ENCODE measurements at places on chromosomes 11 and 22. TPM values are rescaled to one million over a fixed set of nuclear protein-coding genes. Genes with fewer than 3 reads are reported as not detected.

TTC36 gene
- total RNA-seq: 0.86 TPM

- DNase-seq: no peak
Observed at GRCh38 chr11:117929142-117929915, at the start of gene TMPRSS13. Gene TMPRSS13 (minus strand): TSS chr11:117929402. CDS start chr11:117929307, 95 bp downstream.

DNA sequence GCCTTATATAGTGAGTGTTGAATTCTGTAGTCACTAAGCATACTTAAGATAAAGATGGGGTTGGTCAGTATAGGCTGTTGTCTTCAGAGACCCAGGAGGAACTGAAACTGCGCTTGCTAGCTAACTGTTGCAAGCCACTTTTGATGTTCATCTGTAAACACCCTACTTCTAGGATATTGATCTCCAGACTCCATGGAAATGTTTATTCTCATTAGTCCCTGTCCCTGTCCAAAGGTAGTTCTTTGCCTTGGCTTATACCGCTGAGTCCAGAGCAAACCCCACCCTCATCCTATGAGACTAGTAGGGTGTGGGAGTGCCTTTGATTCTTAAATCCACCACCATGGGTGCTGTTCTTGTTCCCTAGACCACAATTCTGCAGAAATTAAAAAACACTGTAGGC lies 36.4 kb downstream of the DEPDC5 start:
- DNase-seq: no peak

DNA sequence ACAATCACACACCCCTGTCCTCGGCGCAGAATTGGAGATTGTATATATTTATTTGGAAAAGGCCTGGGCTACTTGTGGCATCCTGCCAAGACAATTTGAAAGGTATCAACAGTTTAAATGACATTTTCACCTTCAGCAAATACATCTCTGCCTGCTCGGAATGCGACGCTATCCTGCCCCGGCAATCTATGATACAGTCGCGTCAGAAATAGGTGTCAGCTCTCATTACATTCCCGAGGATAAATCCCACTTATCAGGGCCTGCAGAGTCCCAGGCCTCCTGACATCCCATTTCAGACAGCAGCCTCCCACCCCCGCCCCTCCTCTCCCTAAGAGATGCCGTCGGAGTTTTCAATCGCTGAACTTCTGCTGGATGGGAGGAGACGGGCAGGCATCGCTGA lies 114.7 kb downstream of the BRD1 start:
- DNase-seq: no peak

DNA sequence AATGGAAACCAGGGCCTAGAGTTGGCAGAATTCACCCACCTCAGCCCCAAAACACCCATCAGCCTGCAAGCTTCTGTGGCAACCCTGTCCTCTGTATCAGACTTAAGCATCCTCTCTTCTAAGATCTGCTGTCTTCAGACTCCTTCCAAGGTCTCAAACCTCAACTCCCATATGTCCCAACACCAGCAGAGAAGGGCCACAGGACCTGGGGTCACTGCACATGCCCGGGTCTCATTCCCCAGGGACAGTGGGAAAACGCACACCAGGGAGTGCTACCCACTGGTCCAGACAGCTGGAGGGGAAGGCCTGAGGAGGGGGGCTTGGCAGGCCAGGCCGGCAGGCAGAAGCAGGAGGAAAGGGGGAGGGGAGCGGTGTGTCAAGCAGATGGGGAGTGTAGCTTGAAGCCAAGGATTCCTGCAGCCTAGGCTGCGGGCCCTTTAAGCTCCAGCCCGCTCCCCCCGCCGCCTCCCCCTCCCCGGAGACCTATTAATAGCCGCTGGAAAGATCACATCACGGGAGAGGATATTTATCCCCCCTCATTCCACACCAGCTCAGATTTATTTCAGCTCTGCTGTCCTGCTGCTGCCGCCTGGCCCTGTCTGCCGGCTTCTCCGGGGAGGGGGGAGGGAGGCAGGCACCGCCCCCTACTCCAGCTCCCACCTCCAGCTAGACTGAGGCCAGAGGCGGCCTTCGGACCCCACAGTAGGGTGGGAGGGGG lies 16.7 kb downstream of the BCL9L start:
- DNase-seq: peak; percentile 92

SYVN1 gene
- total RNA-seq: 57.1 TPM

DNA sequence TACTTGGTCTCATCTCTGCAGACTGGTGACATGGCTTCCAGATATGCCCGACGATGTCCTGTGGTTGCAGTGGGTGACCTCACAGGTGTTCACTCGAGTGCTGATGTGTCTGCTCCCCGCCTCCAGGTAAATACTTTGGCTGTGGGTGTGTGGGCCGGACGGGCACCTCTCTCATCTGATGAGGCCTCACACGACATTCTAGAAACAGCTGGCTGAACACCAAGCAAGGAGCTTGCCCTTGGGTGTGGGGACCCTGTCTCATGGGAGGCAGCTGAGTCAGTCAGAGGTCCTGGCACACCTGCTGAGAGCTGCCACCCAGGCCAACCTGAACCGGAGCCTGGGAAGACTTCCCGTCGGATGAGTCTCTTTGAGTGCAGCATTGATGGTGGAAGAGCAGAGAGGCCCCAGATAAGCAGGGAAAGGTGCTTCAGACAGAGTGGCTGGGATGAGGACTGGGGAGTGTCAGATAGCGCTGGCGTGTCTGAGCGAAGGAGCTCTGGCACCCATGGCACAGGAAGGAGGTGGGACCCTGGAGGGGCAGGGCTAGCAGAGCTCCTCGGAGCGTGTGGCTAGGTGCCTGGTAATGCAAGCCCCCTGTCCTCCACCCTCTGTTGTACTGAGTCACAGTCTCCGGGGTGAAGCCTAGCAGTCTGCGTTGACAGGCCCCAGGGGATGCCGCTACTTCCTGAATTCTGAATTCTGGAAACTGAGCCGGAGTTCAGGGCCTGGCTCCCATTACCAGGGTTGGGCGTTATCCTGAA lies 10.4 kb upstream of the SAMM50 start:
- no peak for DNase-seq

NXPE4 gene
- not detected for total RNA-seq

DNA sequence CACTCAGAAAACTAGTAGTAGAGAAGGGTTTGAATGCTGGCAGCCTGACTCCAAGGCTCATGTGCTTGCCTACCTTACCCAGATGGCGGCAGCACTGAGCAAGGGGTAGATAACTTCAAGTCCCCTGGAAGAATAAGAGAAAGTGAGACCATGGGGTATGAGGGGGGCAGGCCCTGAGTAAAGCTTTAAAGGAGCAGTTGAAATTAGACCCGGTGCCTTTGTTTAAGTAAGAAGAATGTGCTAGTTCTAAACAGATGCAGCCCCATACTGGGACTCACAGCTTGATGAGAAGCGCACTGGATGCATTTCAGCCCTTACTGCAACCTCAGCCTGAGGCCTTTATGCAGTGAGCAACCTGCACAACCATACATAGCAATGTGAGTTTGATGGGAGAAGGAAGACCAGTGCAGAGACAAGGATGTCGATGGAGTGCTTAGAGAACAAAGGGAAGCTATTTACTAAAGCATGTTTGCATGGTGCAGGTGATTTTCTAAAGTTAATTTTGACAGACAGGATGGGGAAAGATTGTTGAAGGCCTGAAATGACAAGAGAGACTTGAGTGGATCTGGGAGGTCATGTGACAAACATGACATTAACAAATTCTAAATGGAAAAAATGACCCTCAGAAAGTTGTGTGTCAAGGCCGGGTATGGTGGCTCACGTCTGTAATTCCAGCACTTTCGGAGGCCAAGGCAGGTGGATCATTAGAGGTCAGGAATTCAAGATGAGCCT lies 27.1 kb upstream of the TMA7B start:
- no peak for DNase-seq

DNA sequence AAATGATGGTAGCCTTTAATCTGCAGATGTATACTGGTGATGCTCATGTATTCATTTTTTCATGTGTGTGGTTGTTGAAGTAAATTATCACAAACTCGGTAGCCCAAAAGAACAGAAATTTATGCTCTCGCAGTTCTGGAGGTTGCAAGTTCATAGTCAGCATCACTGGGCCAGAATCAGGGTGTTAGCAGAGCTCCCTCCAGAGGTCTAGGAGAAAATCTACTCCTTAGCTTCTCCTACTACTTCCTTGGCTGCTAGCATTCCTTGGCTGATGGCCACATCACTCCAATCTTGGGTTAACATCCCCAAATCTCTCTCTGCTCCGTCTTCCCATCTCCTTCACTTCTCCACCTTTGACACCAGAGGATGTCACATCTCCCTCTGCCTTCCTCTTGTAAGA lies 45.3 kb upstream of the GALNT18 start:
- no peak for DNase-seq

BIK gene
- not detected for total RNA-seq

ZNF215 gene
- total RNA-seq: 2.7 TPM

GRCh38 chr22:49963647-49964026 lies 3.1 kb downstream of the PIM3 start:
- no peak for DNase-seq

DNA sequence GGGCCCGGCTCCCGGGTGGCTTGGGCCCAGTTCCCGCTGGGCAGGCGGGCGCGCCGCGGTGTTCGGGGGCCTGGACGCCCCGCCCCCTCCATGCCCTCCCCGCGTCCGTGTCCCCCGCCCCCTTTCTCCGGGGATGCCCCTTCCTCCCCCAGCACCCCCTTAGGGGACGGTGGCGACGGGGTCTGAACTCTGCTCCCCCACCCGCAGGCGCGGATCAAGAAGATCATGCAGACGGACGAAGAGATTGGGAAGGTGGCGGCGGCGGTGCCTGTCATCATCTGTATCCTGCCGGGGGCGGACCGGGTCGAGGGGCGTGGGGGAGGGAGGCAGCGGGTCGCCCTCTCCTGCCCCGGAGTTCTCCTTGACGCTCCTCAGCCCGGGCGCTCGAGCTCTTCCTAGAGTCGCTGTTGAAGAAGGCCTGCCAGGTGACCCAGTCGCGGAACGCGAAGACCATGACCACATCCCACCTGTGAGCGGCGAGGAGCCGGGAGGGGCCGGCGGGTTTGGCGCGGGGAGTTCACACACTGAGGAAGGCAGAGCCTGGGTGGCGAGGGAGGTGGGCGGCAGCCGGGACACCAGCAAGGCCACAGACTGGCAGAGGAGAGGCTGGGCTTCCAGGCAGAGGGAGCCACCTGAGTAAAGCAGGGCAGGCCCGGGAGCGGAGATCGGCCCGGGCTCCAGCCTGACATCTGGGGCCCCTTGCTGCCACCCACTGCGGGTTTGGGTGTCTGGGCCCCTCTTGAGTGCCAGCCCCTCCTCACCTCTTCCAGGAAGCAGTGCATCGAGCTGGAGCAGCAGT lies 546 bp downstream of the DRAP1 start:
- DNase-seq: no peak

- DNase-seq: no peak
Observed at GRCh38 chr22:29205252-29205593, 473 bp upstream of the EMID1 start.

GRCh38 chr22:26707581-26707980 lies 50.2 kb downstream of the MIAT start:
- DNase-seq: no peak

ALDH3B2 gene
- not detected for total RNA-seq

- DNase-seq: no peak
Observed at GRCh38 chr11:92735039-92735438, 234.4 kb upstream of the MTNR1B start.

GRCh38 chr22:19674929-19675253 lies 39.4 kb upstream of the SEPTIN5 start:
- peak; percentile 53 for DNase-seq

DNA sequence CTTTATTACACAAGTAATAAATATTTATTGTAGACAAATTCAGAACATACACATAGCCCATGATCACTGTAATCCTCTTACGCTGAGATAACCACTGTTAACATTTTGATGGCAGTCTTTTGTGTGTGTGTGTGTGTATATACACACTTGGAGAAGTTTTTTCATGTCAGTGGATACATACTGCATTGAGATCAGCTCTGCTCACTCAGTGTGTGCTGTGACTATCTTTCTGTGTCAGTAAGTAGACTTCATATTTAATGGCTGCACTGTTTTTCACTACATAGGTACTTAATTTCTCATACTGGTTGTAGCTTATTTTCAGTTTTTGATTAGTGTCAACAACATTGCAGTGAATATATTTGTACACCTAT lies 82.9 kb downstream of the FAM83F start:
- no peak for DNase-seq

ZBED4 gene
- total RNA-seq: 17.3 TPM

DNA sequence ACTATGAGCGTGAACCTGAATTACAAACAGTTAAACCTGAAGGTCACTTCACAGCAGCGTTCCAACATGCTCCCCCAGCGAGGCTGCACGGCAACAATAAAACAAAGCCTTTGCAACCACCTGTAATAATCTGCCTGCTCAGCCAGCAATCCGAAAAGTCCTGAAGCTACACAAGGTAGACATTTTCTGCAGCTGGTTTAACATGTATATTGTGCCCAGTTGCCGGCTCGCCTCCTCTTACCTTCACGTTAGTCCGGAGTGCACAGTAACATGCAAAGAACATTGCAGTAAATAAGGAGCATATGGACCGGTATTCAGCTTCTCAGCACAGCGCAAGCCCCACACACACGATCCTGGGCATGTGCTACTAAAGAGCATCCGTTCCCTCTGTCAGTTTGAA lies 704.3 kb downstream of the DLG2 start:
- no peak for DNase-seq

GRCh38 chr11:31397239-31397834 lies 27.7 kb downstream of the DNAJC24 start:
- DNase-seq: no peak

PATE2 gene
- not detected for total RNA-seq

DNA sequence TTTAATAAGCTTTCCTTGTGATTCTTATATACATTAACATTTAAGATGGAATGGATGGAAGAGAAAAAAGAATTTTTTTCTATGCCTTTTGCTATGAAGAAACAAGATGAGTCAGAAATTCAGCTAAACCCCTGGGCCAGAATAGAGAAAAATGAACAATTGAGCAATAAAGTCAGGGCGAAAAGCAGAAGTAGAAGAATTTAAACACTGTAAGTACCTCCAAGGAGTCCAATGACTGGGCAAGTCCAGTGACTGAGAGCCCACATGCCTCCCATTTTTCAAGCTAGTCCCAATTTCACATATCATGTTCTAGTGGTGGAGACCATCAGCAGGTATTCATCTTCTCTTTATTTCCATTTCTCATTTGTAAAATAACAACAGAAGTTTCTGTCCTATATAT lies 18.6 kb upstream of the APLP2 start:
- peak; percentile 30 for DNase-seq

DNA sequence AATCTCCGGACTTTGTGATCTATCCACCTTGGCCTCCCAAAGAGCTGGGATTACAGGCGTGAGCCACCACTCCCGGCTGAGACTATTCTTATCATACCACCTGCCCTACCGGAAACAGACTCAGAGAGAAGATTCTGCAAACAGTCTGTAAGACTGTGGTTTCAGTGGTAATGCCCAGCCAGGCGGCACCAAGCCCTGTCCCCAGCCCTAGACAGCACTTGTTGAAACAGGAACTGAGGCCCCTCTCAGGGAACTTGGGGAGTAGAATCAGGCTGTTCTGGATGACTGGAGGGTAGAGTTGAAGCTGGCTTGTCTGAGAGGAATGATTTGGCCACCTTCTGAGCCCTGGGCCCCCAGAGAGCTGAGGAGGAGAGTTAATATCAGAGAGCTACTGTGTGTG lies 1.3 kb upstream of the INSC start:
- DNase-seq: no peak

- no peak for DNase-seq
Observed at GRCh38 chr22:33126881-33127280, 68.7 kb upstream of the SYN3 start.

Data from osteocyte (in vitro differentiated cells).